ENCODE measurements at places on chromosomes 4 and X.

DNA sequence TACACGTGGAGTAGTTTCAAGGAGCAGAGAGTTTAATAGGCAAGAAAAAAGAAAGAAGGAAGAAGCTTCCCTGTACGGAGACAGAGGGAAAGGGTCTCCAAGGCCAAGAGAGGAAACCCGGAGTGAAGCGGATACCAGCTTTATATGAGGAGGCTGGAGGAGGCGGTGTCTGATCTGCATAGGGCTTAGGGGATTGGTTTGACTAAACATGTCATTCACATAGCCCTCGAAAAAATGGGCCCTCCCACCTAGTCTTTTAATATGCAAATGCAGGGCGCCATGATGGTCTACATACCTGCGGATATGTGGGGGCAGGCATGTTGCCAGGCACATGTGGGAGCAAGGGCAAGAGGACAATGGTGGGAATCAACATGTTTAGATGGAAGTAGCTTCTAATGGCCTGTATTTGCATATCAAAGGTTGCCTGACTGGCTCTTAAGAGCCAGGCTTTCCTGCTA is 103.1 kb upstream of the UGT8 start:
- DNase-seq: no peak

- DNase-seq: no peak
Observed at GRCh38 chrX:108091878-108092291, 307 bp downstream of the ATG4A start.

DNA sequence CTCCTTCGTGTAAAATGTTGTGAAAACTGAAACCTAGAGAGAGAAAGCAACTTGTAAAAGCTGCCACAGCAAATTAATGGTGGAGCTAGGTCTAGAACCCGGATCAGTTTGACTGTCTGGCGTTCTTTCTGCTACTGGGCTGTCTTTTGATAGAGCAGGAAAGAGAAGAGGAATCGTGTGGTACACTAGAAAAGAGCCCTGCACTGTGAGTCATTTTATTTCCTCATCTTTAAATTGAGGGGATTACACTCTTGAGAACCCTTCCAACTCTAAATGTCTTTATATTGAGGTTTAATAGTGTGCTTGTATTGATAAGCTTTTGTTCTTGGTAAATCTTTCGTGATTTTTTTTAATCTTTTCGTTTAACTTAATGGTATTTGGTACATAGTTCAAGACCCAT is 4.3 kb downstream of the WDR44 start:
- DNase-seq: no peak

- no peak for DNase-seq
Observed at GRCh38 chr4:75849461-75849860, 52.8 kb downstream of the PPEF2 start.

DNA sequence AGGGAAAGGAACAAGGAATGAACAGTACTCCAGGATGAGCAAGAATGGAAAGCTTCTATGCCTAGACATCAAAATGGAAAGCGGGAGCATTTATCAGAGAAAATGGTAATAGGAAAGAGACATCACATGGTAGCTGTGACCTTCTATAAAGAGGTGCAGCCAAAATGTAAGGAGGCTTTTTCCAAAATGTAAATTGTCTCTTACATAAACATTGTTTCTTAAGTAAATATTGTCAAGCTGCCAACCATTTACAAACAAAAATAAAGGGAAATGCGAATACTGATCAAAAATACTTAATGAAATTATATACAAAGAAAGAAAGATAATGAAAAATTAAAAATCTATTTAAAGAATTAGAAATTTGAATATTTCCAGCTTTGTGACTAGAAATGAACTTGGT is 55.0 kb upstream of the RASGEF1B start:
- DNase-seq: no peak

GRCh38 chr4:110139111-110139510 is 59.3 kb downstream of the ELOVL6 start:
- DNase-seq: no peak

- no peak for DNase-seq
Observed at GRCh38 chr4:76449362-76449767, 14.3 kb downstream of the SHROOM3 start.

- DNase-seq: peak; percentile 91
Observed at GRCh38 chrX:147911192-147912022, at the start of gene FMR1. TSS of gene FMR1 (plus strand) at chrX:147911919. CDS start at chrX:147912180, 261 bp downstream.

DNA sequence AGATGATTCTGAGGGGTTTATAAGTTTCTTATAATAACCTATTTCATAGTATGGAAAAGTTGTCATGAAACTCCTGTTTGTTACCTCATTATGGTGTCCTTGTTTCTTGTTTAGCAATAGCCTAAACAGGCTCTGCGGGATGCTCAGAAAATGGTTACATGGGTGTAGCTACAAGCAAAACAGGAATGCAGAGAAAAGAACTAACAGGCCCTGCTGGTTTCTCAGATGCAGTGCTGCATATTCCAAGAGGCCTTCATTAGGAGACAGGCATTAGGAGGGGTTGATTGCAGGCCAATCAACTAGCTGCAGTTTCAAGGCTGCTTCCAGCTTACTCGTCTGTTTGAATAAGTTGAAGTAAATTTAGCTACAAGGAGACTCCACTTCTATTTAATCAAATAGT is 37.6 kb upstream of the HPGD start:
- DNase-seq: no peak

DNA sequence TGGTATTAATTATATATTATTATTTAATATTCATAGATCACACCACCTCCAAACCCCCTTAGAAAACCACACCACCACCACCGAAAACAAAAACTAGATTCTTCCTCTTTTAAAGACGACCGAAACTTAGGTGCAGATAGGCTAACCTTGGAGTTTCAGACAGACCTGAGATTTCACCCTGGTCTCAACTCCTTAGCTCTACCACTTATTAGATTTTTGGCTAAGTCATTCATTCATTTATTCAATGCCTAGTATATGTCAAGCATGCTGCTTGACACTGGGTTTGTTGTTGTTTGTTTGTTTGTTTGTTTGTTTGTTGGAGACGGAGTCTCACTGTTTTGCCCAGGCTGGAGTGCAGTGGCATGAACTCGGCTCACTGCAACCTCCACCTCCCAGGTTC is 9.5 kb upstream of the BMP2K start:
- no peak for DNase-seq

- DNase-seq: no peak
Observed at GRCh38 chr4:13184199-13184598, 299.9 kb downstream of the RAB28 start.

DNA sequence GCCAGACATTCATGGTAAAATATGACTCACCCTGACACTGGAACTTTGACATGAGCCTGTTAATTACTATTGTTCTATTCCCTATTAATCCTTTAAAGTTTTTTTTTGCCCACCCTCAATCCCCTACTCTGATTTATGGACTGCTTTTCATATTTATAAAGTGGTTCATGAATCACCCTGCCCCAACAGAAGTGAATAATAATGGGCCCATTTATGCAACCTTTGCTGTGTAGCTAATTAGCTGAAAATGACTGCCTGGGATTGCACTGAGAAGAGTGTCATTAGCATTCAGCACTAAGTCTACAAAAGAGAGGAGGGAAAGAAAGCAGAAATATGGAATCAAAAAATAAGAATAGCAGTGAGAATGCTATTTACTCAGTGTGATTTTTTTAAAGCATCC is 154.3 kb downstream of the COMMD8 start:
- DNase-seq: no peak

GRCh38 chr4:2419814-2420213 is 1.1 kb downstream of the CFAP99 start:
- DNase-seq: no peak

DNA sequence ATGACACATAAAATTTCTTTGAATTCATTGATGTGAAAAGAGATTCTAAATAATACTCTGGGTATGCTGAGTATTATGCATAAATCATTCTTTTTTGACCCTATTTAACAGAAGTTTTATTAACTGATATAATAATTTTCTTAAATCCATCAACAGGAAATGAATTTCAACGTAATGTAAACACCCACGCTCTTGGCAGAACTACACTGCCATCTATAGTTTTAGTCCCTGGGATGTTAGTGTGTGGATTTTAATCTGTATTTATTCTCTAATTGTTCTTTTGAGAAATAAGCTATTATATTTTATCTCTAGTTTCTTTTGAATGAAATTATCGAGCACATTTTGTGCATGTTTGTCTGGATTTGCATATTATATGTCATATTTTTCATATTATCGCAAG is 666.8 kb upstream of the NDST4 start:
- no peak for DNase-seq

DNA sequence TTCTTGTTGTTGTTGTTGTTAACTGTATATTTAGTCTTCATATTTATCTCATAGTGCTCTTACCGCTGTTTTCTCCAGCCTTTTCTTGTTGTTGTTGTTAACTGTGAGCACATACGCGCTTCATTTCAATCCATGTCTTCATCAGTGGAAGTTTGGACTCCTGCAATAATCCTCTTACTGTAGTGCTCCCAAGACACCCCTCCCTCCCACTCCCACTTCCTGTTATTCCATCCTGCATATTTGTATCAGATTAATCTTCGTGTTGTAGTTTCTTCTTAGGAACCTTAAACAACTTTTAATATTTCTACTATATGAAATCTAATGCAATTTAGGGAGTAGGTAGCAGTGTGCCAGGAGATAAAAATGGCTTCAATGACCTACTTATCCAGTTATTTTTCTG is 674.8 kb downstream of the RAPGEF2 start:
- no peak for DNase-seq

GRCh38 chrX:50680990-50681389 is 133.0 kb downstream of the SHROOM4 start:
- DNase-seq: no peak

DNA sequence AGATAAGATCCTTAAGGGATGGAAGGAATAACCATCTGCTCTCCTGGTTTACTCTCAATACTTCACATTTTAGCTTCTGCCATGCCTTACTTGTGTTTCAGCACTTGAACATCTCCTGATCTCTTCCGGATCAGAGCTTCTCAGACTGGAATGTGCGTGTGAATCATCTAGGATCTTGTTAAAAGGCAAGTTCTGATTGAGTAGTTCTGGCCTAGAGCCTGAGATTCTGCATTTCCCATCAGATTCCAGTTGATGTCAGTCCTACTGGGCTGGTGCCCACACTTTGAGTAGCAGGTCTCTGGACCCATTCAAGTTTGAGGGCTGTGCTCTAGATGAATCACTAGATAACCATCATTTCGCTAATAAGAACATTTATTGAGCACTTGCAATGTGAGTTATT is 20.0 kb downstream of the NDP start:
- no peak for DNase-seq

GRCh38 chr4:52750819-52751486 is at the start of gene ERVMER34-1:
TSS of gene ERVMER34-1 (minus strand) at chr4:52751425. CDS start at chr4:52745520, 5,905 bp downstream.
- DNase-seq: peak; percentile 23

DNA sequence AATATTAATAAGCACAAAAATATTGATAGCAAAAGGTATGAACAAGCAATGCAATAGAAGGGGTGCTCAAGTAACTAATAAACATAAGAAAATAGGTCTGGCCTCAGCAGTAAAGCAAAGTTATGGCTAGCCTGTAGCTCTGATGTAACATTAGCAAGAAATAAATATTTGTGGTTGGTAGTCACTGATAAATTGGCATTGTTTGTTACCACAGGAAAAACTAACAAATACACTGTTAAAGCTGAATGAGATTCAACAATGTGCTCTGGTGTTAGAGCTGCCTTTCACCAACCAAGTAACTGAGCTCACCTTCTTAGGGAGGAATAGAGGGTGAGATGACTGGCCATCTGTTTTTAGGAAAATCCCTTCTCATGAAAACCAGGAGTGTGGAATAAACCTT is 71.4 kb downstream of the AREG start:
- no peak for DNase-seq

GRCh38 chrX:39492497-39493162 is 605.1 kb downstream of the BCOR start:
- DNase-seq: no peak

GRCh38 chr4:143581331-143581946 is 67.9 kb downstream of the SMARCA5 start:
- DNase-seq: no peak

- DNase-seq: no peak
Observed at GRCh38 chr4:124940387-124940786, 227.9 kb upstream of the ANKRD50 start.

- no peak for DNase-seq
Observed at GRCh38 chr4:47195706-47196105, 164.3 kb downstream of the GABRB1 start.

GRCh38 chrX:44343412-44344141 is at the start of gene EFHC2:
TSS of gene EFHC2 (minus strand) at chrX:44343672. CDS start at chrX:44343588, 84 bp downstream.
- peak; percentile 23 for DNase-seq

GRCh38 chrX:105328773-105329172 is 108.3 kb upstream of the TEX13A start:
- no peak for DNase-seq

GRCh38 chr4:27267339-27267969 is 406.8 kb downstream of the STIM2 start:
- DNase-seq: no peak

DNA sequence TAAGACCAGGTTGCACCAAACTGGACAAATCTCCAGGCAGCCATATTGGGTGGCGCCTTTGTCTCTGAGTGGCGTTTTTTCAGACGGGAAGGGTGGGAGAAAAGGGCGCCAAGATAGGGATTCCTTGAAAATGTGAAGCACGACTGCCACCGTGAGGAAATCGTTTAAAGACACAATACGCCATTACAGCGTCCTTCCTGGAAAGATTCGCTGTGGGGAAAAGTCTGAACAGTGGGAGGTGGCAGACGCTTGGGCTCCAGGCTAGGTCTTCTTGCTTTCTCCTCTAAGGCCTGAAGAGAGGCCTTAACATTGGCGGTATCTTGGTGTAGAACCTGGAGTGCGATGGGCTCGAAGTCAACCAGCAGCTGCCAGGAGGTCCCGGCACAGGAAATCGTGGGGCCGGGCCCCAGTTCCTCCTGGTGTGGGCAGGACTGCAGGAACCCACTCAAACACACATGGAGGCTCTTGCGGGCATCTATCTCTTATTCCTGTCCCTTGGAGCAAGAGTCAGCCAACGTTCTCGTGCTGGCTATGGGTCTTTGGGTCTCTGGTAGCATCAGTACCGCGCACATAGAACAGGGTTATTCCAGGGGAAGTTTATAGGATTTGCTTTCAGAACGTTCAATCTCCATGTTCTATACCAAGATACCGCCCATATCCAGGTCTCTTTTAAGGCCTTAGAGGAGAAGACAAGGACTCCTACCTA is 208.8 kb downstream of the OR13H1 start:
- no peak for DNase-seq

DNA sequence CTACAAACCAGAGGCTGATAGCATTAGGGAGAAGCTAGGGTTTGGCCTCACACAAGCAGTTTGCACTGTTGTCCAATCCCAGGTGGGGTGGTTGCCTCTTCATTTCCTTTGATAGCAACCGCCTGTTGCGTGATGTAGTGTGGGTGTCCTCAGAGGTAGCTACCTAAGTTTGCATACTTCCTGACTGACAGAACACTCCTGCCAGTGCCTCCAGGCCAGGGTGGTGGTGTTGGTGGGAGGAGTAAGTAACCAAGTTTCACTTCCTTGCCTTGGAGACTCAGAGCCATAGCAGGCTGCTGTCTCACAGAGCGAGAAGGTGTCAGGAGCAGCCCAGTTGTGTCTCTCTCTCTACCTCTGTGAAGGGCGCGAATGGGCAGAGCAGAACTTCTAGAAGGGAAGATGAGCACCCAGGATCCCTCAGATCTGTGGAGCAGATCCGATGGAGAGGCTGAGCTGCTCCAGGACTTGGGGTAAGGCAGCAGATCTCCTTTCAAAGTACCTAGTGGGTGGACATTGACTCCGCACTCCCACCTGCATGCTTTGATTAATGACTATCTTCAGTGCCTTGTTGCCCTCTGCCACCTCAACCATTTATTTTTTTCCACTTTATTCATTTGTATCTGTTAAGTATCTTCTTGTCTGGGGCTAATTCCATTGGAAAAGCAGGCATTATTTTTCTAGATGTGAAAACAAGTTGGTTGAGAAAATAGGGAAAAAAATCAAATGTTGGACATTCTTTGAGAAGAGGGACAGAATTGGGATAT is at the start of gene DAPP1:
Gene DAPP1, plus strand, starts transcription at position 283 of the 764 bp plus-strand sequence. Its CDS starts 87 bp downstream, at position 370.
- DNase-seq: no peak
